ENCODE measurements at places on chromosomes 13 and 19.
A peak's percentile ranks its signal among the peaks of the same experiment; 100 is the strongest.

GRCh38 chr19:13212759-13213330, 62.6 kb downstream of the IER2 start:
- DNase-seq, result peak; percentile 86

DNA sequence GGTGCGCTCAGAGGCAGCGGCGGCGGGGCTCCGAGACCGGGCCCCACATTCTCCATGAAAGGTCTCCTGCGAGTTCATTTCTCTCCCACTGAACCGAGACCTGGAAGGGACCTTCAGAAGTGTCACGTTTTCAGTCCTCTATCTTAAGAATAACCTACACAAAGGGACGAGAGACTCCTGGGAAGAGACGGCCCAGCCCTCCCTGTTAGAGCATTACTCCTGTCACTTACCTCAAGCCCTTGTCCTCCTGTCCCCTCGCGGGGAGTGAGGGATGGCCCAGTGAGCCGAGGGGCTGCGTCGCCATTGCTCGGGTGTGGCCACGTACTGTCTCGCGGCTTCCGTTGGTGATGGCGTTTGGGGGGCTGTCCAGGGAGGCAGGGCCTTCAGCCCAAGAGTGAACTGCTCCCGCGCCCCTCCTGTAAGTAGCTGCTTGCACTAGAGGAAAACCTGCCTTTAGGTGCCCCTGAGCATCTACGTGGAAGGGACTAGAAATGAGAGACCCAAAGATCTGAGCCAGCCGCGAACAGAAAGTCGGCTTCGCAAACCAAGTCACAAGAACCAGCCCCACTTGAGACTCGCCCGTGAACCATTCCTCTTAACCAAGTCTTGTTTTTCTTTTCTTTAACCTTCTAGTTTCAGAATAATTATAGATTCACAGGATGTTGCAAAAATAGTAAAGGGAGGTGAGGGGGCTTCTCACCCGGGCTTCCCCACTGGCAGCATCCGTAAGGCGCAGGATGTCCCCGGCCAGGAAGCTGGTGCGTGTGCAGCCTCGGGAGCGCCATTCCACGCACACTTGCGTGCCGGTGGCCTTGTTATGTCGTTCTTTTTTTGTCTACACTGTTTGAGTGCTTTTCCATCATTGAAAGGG, 21.1 kb upstream of the NDUFS7 start:
- DNase-seq, result no peak

GRCh38 chr19:12137221-12137940, 2.8 kb downstream of the ZNF20 start:
- DNase-seq, result peak; percentile 54

- DNase-seq, result no peak
Observed at GRCh38 chr19:3543150-3544057, 4.4 kb downstream of the TEKTIP1 start.

DNA sequence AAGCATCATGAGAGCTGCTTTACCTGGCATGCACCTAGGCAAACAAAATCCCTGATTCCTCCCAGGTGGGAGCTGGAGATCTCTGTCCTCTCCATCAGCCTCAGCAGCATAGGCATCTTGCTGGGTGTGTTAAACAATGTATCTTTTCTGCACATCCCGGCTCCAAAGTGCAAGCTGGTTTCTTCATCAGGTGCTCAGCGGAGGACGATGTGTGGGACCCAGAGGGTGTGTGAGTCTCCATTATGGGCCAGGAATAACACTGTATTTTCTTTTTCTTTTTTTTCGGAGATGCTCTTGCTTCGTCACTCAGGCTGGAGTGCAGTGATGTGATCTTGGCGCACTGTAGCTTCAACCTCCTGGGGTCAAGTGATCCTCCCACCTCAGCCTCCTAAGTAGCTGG, 9.9 kb downstream of the CNFN start:
- DNase-seq, result no peak

GRCh38 chr19:33428627-33429125, 55.2 kb downstream of the CEBPG start:
- DNase-seq, result no peak

- DNase-seq, result no peak
Observed at GRCh38 chr13:79767126-79767525, 286.2 kb downstream of the NDFIP2 start.

DNA sequence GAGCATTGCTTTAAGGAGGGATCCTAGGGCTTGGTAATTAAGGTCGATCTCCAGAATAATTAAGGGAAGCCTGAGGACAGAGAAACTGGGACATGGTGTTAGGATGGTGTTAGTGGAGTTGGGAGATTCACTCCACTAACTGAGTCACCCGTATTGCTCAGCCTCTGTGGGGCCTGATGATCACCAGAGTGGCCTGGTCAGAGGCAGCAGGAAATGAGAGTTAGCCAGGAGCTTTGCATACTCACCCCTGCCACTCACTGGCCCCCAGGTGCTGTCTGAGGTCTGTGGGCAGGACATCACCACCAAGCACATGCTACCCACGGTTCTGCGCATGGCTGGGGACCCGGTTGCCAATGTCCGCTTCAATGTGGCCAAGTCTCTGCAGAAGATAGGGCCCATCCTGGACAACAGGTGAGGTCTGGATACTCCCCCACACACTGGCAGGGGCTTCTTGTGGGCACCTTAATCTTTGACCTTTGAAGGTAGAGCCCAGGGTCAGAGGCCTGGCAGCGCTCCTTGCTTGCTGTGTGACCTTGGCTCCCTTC, 32.1 kb downstream of the PPP2R1A start:
- DNase-seq, result no peak

DNA sequence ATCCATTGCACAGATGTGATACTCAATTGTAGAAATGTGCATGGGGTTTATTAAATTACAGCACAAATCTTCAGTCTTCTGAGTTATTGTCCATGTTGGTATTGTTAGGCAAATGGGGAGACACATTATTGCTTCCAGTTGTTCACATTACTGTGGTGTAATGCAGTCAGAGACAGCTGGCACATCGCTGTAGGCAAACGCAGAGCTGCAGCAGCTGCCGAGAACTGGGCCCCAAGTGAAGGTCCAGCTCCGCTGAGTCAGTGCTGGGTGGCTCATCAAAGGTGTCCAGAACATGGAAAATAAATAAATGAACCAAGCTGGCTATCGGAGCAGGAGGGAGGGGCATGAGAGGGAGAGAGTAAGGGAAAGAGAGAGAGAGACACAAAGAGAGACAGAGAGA, 299.1 kb upstream of the OBI1 start:
- no peak for DNase-seq

GRCh38 chr13:22837980-22838647, 342.7 kb upstream of the SGCG start:
- DNase-seq, result no peak

- DNase-seq, result no peak
Observed at GRCh38 chr13:66958611-66959010, 271.5 kb downstream of the PCDH9 start.

DNA sequence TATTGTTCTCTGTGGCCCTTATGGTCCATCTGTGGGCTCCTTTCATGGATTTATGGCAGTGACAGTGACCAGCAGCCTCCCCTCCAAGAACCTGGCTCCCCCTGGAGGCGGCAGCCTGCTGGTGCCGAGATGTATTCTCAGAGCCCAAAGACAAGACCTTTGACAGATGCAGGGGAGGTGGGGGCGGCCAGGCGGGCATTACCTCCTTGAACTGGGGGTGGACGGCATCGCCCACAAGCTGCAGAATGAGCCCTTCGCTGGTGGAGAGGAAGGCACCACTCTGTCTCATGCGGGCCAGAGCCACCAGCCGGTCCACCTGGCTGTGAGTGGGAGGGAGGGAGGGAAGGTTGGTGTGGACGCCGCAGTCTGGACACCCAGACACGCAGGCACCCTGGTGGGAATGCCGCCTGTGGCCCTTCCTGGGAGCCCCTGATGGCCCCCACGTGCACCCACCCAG, 6.6 kb downstream of the ISOC2 start:
- DNase-seq, result peak; percentile 67

- DNase-seq, result no peak
Observed at GRCh38 chr19:42067315-42067888, 2.6 kb downstream of the GRIK5 start.

DNA sequence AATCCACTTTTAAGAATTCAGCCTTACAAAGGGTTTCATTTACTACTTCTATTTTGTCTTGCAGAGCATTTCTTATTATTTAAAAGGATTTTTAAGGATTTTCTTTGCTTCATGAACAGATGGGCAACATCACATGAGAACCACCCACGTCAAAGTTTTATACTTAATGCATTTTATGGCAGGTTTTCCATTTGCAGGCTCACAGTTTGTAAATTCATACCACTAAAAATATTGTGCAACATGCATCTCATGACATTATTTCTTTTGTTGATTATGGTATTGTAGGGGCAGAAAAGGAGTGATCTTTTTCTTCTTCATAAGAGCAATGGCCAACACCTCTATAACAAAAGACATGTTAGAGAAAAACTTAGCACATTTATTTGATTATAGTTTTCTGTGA, 554.0 kb upstream of the SPRY2 start:
- no peak for DNase-seq

- DNase-seq, result no peak
Observed at GRCh38 chr19:43306097-43306496, 36.8 kb upstream of the PSG9 start.

DNA sequence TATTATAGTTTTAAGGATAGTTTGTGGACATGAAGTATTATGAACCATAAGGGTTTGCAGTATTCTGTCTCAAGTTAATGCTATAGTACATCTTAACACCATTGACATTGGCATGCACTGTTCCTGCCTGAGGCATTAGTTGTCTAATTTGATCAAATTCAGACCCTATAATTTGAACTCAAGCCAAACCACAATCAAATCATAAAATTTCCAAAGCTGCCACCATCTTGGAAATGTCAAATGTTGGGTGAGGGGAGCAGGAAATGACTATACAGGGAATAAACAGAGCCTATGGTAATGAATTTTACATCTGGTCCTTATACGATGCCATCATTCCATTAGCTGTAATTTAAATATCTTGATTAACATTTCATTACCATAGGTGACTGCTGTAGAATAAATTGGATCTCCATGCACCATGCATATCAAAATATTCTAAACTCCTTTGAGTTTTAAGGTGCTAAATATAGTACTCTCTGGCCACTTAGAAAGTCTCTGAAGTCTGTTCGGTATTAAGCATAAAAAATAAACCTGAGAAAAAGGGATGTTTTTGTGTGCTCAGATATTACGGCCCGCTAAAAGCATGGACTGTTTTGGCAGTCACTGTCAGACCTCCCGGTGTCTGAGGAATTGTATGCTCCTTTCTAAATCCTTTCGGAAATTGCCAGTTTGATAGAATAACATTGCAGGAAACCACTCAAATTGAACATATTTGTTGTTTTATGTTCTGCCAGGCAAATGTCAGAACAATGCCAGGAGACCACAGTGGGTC, 257.7 kb downstream of the SPRY2 start:
- no peak for DNase-seq

DNA sequence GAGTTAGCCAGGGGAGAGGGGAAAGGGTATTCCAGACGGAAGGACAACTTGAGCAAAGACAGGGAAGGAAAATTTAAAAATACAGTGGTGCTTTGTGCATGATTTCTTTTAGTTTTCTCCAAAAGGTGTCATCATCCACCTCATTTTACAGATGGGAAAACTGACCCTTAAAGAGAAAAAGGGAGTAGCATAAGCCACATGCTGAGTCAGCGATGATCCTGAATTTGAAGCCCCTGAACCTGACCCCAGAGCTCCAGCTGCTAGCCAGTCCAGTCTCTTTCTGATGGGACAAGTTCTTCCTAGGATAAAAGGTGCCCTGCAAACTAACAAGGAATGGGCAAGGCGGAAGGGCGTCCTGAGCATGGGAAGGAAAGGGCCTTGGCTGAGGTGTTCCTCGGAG, 10.3 kb downstream of the CABP5 start:
- DNase-seq, result no peak

GRCh38 chr19:39409208-39410016, 2.8 kb downstream of the ZFP36 start:
- peak; percentile 90 for DNase-seq

DNA sequence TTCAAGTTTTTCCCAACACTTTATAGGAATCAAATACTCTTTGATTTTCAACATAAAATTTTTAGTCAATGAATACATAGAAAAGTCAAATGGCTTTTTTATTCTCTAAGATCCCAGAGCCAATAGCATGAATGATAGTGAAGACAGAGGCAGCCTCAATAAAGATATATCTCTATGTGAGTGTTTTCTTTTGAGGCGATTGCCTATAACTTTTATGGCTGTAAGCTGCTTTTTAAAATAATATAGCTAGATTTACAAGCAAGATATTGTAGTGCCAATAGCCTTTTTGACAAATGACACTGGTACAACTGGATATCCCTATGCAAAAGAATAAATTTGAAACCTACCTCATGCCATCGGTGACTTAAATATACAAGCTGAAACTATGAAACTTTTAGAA, 1705.2 kb upstream of the PCDH20 start:
- no peak for DNase-seq

DNA sequence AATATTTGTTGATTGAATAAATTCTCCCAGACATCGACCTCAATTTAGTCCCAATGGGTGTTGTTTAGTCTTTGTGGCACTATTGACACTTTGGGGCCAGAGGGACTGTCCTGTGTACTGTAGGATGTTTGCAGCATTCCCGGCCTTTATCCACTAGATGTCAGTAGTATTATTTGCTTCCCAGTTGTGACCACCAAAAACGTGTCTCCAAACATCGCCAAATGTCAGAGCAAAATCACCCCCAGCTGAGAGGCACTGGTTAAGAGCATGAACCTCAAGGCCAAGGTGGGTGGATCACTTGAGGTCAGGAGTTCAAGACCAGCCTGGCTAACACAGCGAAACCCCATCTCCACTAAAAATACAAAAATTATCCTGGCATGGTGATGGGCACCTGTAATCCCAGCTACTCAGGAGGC, 15.4 kb downstream of the NLRP12 start:
- no peak for DNase-seq

DNA sequence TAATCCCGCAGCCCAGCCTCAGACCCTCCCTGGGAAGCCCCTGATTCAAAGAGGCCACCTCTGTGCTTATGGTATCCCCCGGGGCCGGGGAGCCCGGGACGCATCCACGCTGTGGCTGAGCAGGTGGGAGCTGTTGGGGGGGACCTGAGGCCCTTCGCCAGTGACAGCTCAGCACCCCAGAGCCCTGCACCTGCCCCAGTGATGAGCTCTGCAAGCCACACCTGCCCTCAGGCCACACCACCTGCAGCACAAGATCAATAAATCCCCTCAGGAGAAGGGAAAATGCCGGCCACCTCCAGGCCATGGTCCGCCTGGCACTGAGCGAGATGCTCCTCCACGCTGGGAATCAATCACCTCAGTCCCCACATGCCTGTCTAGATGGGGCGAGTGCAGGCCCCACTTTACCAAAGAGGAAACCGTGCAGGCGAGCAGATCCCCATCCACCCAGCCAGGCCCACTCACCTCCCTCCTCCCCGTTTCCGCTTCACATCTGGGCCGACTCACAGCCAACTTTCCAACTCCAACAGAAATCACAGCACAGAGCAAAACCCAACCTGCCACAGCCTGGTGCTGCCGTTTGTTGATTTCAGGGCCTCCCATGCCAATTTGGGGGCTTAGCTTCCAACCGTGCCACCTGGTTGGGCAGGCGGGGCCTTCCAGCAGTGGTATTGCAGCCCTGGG, 12.8 kb downstream of the MOB3A start:
- DNase-seq, result peak; percentile 83

Measured in activated CD8-positive, alpha-beta T cell treated with anti-CD3 and anti-CD28 coated beads for 36 hours (primary cell).